ENCODE measurements at places on chromosomes 13 and 19. TPM values are rescaled to one million over a fixed set of nuclear protein-coding genes. Genes with fewer than 3 reads are reported as not detected.

The DPF1 gene
- total RNA-seq = 4.9 TPM

The REX1BD gene
- 67.4 TPM for total RNA-seq

The PLIN5 gene
- 5.7 TPM for total RNA-seq

The STK11 gene
- 59.3 TPM for total RNA-seq

The CDC34 gene
- 96.9 TPM for total RNA-seq

DNA sequence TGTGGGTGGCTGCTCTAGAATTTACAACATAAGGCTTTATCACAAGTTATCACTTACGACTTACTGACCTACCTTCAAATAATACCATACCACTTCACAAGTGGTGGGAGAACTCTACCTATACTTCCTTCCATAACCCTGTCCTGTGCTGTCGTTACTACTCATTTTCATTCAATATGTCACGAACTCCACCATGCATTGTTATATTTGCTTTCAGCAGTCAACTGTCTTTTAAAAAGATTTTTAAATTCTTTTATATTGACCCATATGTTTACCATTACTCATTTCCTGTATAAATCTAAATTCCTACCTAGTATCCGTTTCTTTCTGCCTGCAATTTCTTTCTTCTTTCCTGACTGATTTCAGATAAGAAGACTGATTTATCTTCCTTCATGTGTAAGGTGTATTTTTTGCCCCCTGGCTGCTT is 200.0 kb downstream of the KLF12 start:
- no peak overlapping the region for H3K4me3 ChIP-seq
- H3K27me3 ChIP-seq = no peaks in the 10 kb centered on the region
- peak overlapping the region; percentile 27 for H3K27ac ChIP-seq
- DNase-seq = no peak

- H3K27me3 ChIP-seq = peaks cover 9% of the 10 kb centered on the region
- peak overlapping the region; percentile 97 for H3K4me3 ChIP-seq
- DNase-seq = peak; percentile 14
- H3K36me3 ChIP-seq = peaks cover 9% of the 10 kb centered on the region
- peaks cover 23% of the 10 kb centered on the region for H3K4me1 ChIP-seq
Observed at GRCh38 chr13:100673376-100673712, 1.3 kb downstream of the TMTC4 start.
